Left cardiac atrium (tissue), 4 donors: ENCODE measurements at places on chromosomes 11 and 22. TPM values are rescaled to one million over a fixed set of nuclear protein-coding genes. Genes with fewer than 3 reads are reported as not detected.

GRCh38 chr22:44968736-44969135, 41.1 kb downstream of the PHF21B start:
- no peak for DNase-seq

OR52I2 gene
- not detected for total RNA-seq

GRCh38 chr11:121554552-121554951, 101.8 kb upstream of the SORL1-AS1 start:
- no peak for DNase-seq

DNA sequence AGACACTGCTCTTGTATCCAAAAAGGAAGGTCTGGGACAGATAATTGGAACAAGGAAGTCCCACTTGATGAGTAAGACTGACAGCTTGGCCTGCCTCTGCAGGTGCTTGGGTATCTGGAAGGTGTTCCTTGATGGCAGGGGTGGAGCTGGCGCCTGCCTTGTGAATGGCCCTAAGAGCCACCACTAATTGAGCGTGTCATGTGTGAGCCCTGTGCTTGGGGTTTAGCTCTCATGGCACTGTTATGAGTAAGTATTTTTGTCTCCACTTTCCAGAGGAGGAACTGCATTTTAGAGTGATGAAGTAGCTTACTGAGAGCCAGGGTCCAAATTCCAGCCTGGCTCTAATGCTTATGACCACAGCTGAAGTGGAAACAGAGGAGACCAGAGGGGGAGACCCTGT, 71.2 kb upstream of the NECTIN1 start:
- DNase-seq: no peak

GRCh38 chr22:44473166-44473565, 24.9 kb downstream of the RTL6 start:
- no peak for DNase-seq

DNA sequence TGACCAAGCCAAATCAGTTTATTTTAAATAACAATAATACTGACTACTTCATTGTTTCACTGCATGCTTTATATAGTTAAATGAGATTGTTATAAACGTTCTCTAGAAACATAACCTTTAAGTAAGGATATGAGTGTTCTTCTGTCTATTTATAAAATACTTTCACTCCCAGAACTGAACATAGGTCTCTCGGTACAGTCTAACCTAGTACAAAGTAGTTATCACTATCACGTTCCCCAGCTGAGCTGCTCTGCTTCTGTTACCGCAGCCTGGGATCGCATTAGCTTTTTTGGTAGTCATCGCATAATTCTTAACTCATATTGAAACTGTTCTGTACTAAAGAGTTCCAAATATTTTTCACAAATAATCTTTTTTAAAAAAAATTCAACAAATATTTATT, 143.6 kb downstream of the WNT11 start:
- DNase-seq: no peak

- no peak for DNase-seq
These were observed 12.8 kb downstream of the PACSIN2 start for GRCh38 chr22:43002202-43002586.

DNA sequence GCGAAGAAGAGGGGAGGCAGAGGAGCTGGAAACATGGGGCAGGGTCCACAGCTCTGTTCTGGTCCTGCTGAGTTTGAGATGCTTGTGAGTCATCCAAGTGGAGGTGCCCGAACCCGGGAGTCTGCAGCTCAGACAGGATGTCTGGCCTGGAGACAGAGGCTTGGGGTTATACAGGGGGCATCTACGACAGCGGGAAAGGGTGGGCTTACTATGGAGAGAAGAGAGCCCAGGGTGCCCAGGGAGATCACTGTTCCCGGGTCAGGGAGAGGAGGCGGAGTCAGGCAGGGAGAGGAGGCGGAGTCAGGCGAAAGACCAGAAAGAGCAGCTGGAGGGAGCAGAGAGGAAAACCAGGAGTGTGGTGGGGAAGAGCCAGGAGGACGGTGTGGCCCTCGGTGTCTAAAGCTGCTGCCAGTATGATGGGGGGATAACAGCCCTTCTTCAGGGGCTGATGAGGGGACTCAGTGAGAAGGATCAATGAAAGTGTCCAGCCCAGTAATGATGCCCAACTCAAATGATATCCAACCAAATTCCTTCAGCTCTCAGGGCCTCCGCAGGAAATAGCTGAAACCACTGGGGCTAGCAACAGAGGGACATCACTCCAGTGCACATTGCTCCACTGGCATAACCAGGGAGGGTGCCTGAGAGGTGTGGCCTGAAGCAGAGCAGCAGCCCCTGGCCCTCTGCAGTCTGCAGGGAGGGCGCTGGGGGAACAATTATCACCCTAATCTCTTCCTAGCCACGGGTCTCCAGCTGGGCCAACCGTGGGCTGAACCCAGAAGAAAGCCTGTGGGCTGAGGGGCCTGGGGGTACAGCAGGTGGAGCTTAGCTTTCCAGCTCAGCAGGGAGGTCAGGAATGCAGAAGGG, 2.6 kb upstream of the LTBP3 start:
- peak; percentile 59 for DNase-seq

GRCh38 chr11:67262731-67263675, 3.3 kb upstream of the GRK2 start:
- peak; percentile 84 for DNase-seq

DNA sequence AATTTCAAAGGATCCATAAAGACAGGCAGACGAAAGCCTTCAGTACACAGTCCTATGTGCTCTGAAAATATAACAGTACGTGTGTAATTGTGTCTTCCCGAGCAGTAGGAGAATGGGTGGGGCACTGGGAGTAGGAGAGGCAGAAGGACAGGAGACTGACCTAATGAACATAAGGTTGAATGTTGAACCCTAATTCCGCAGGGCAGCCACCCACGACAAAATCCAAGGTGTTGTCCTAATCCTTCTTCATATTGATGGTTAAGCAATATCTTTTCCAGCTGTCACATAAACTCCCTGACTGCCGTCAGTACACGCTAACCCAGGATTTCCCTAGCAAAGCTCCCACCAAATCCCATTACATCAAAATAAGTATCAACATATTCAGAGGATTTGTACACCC, 34.5 kb downstream of the SPATA19 start:
- DNase-seq: no peak

DNA sequence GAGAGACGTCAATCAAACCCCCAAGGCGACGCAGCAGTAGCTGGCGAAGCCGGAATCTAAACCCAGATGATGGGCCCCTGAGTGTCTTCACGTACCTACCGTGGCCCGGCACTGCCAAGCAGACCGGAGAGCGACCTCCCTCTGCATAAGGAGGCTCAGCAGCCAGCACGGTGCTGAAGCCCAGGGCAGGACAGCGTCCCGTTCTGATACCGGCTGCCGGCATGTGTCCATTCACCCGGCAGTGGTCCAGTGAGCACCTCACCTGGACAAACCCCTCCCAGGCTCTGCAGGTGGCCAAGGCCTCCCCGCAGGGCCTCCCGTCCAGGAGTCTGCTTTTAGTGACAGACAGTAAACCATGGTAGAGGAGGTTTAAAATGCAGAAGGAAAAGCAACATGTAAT, 142.0 kb downstream of the BRD1 start:
- DNase-seq: no peak

DCHS1 gene
- 15.8 TPM for total RNA-seq

GRCh38 chr11:77046060-77046501, 11.9 kb downstream of the B3GNT6 start:
- DNase-seq: no peak

GRCh38 chr11:93842461-93842860, 8.0 kb downstream of the VSTM5 start:
- peak; percentile 78 for DNase-seq

HMOX1 gene
- 16.0 TPM for total RNA-seq

GRCh38 chr11:47325271-47326041, 27.0 kb downstream of the MYBPC3 start:
- DNase-seq: no peak

DNA sequence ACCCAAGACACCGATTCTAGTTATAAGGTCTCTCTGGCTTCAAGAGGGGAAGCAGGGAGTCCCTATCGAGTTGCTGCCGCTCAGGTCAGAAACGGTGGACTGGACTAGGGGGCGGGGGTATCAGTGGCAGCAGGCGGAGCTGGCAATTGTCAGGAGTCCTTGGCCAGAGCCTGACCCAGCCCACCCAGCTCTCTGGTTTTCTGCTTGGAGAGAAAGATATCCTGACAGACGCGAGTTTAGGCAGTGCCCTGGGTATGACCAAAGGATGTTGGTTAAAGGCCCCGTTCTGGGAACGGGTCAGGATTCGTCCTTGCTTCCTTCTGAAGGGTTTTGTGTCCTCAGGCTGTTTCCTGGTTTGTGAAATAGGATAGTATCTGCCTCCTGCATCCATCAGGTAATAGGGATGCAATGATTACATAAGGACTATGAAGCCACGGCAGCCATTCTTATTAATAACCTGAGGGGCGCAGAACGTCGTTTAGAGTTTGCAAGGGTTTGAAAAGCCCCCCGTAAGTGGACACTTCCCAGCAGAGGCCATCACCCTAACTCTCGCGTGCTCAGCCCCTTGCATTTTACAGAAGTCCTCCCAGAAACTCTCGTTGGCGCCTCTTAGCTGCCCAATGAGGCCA, 700 bp upstream of the DEPDC5 start:
- peak; percentile 57 for DNase-seq

RNF214 gene
- 20.3 TPM for total RNA-seq

HIRA gene
- 15.3 TPM for total RNA-seq

GRCh38 chr22:29061773-29062172, at the start of gene C22orf31:
C22orf31 (minus strand) TSS chr22:29061831; CDS start chr22:29061792, 39 bp downstream.
- DNase-seq: no peak

- no peak for DNase-seq
These were observed 15.8 kb downstream of the IGLL1 start for GRCh38 chr22:23564276-23564675.

- peak; percentile 43 for DNase-seq
These were observed 87.8 kb downstream of the FBXO7 start for GRCh38 chr22:32562401-32562800.

GLYAT gene
- total RNA-seq: 1.2 TPM

DNA sequence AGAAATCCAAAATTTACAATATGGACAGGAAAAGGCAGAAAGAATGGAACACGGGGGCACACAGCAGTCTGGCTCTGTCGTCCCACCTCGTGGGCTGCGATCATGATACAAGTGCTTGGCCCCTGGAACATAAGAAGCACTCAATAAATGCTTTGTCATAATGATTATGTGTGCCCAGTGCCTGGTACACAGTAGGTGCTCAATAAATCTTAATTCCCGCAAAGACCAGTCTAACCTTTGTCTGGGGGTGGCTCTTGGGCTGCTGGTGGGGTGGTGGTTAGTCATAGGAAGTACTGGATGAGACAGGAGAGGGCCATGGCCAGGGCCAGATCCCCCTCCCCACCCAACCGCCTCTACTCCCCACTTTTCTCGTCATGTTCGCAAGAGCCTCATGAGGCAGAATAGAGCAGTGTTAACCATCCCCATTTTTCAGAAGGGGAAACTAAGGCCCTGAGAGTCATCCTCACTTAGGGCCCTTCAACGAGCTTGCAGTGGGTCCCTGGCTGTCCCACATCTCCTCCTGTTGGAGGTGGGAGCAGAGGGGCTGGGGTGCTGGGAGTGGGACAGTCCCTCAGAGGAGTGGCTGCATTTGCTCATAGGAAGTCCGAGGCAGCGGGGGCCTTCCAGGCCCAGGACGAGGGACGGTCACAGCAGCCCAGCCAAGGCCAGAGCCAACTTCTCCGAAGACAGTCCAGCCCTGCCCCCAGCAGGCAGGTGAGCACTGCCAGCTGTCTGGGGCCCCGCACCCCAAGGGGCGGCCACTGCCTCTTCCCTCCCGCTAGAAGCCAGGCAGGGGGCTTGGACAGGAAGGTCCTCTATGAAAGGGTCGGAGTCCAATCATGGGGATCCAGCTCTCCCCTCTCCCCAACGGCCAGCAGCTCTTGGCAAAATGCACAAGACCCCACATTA, 36.1 kb downstream of the TRIOBP start:
- peak; percentile 18 for DNase-seq

DNA sequence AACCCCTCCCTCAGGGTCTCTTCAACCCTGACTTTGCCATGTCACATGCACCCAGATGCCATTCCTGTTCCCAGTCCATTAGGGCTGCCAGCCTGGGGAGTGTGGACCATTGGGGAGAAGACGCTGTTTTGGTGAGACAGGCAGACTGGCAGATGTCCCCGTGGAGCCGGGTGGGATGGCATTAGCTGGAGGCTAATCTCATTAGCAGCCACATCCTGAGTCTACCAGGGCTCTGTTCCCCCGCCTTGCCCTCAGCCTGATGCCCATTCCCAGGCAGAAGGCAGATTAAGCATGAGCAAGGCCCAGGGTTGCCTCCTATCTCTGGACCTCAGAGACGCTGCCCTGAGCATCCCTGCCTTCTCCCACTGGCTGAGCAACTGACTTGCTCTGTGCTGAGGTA, 46.4 kb upstream of the ALX4 start:
- no peak for DNase-seq

DNA sequence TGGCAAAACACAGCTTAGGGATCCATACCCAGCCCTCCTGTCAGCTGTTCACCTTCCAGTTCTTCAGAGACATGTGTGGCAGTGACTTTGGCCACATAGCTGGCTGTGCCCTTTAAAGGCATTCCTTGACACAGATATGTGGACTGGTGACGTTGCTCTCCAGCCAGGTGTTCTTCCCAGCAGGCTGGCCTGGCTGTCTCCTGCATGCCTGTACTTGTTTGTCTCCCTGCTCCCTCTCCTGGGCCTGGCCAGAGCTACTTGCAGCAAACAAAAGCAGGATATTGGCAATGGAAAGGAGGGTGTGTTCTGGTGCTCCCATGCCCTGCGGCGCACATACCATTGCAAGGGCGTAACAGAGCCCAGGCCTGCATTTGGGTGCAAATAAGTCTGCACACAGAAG, 38.3 kb downstream of the PIK3IP1 start:
- no peak for DNase-seq

- DNase-seq: no peak
These were observed 760.6 kb downstream of the NTM start for GRCh38 chr11:132131047-132131446.

DNA sequence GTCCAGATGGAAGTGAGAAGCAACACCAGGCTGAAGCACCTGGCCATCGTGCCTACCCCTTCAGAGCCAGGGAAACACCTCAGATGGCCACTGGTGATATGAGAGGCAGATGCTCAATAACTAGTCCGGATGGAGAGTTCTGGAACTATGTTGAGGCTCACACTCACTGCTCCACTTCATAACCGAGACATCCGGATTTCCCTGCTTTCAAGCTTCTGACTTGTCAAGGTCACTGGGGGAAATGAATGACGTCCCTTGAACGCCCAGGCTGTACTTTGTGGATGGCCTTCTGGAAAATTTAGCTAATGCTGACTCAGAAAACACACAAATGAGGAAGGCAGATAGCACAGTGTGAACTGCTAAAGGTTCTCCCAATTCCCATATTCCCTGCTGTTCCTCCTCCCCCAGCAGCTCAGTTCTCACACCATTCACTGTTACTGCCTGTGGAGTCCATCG, at the start of gene LYVE1:
Gene LYVE1, minus strand, starts transcription at position 180 of the 456 bp plus-strand sequence. Its CDS starts 133 bp downstream, at position 47.
- peak; percentile 33 for DNase-seq

NXPE2 gene
- not detected for total RNA-seq

UNC93B1 gene
- 12.5 TPM for total RNA-seq

GRCh38 chr11:126817096-126817495, 183.5 kb downstream of the KIRREL3 start:
- no peak for DNase-seq

GRCh38 chr22:49321477-49322055, 506.1 kb downstream of the BRD1 start:
- DNase-seq: no peak

DNA sequence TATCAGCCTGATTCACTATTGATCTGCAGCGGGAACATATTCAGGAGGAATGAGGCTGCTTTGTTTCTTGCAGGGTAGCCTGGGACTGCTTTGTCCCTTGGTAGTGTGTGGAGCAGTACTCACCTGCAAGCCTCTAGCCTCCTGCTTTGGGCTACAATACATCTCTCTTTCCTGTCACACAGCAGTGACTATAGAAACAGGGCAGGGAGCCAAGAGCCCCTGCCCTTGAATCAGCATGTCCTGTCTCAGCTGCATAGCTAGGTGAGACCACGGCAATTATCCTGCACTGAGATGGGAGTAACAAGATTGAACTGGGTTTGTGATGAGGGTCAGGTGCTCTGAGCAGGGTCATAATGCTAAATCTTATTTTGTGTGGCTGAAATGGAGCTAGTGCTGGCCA, 191.9 kb downstream of the NELL1 start:
- DNase-seq: no peak
